Omental fat pad (tissue), 4 donors: ENCODE measurements at places on chromosomes 7 and 10.

DNA sequence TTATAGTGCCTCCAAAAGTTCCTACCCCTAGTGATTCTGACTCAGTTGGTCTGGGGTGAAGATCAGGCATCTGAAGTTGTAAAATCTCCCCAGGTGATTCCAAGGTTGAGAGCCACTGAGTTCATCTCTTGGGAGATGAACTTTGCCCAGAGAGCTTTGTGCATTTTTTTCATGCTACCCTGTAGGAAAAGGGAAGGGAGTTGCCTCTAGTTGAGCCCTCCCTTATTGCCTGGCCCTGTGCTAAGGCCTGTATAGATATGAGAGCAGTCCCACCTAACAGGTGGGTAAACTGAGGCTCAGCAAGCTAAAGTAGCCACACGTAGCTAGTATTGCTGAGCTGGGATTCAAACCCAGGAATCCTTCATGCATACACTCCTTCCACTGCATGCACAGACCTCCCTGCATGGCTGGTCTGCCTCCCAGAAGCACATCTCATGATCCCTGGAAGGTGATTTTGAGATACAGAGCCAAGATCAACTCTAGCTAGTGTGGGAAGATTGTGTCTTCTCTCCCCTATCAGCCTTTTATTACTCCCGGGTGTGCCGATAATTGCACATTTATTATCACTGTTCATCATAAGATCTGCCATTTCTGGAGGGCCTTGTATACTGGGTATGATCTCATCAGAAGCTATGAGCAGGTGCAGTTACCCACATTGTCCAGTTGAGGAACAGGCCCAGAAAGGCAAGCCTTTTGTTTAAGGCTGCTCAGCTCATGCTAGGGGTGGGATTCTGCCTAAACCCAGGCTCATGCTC, 47.0 kb downstream of the TBATA start:
- DNase-seq, result no peak

DNA sequence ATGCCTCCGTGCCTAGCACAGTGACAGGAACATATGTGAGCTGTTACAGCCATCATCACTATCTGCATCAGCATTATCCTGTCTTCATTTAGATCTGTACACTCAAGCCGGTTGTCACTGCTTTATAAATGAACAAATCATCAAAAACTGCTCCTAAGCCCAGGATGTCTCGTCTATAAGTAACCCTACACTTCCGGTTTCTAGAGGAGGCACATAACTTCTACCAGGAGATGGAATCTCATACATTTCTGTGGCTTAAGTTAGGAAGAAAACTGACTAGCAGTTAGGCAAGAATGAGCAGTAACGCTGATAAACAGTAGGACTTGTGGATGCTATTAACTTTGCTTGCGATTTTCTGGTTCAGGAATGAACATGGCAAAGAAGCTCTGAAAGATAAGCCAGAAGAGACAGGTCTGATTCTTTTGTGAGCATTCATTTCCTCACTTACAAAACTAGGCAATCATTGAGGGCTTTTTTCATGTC, 1199.2 kb downstream of the SORCS3 start:
- DNase-seq, result no peak

DNA sequence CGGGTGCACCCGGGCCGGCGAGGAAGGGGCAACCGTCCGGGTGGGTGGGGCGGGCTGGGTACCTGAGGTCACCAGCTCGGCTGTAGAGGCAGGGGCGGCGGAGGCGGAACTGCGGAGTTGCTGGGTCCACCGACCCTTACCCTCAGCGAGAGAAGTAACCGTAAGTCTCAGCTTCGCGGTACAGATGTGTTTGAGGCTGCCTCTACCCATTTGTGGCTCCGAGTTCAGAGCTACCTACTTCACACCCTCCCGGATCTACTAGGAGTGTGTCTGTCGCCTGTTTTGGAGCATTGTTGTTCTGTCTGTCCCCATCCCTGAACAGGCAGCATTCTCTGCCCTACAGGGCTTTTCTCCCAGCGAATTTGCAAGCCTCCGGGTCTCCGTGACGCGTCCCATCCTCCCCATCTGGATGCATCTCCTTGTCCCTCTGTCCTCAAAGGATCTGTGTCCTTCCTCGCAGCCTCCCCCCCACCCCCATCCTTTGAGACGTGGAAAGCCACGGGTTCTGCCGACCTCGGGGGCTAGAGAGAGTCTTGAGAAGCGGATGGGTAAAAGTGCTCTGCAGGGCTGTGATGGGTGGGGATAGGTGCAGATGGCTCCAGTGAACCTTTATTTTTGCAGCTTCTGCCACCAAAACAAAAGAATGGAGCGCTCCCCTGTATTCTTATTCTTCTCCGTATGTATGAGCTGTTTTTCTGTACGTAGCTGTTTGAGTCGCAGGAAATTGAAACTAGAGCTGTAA, 757 bp downstream of the ANKIB1 start:
- DNase-seq, result no peak

- DNase-seq, result no peak
These were observed 33.2 kb downstream of the UBN2 start for GRCh38 chr7:139264220-139264619.

GRCh38 chr7:128005117-128005516, 26.1 kb downstream of the LRRC4 start:
- no peak for DNase-seq

GRCh38 chr7:35571611-35572240, 123.2 kb downstream of the HERPUD2 start:
- no peak for DNase-seq

DNA sequence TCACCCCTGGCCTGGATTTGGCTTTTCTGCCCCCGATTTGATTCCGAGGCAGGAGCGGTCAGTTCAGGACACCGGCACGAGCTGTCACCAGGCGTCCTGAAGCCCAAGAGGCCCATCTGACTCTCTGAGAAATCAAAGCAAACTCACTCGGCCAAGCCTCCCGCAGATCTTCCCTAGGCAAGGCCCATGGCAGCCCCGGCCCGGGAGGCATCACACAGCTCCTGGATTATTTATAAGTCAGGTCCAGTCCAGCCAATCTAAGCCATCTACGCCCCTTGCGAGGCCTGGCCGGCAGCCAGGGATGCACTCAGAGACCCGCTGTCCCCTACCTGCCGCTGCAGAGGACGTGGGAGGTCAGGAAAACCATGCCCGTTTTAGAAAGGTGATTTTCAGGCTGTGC, 87.3 kb upstream of the DIP2C start:
- DNase-seq, result no peak

DNA sequence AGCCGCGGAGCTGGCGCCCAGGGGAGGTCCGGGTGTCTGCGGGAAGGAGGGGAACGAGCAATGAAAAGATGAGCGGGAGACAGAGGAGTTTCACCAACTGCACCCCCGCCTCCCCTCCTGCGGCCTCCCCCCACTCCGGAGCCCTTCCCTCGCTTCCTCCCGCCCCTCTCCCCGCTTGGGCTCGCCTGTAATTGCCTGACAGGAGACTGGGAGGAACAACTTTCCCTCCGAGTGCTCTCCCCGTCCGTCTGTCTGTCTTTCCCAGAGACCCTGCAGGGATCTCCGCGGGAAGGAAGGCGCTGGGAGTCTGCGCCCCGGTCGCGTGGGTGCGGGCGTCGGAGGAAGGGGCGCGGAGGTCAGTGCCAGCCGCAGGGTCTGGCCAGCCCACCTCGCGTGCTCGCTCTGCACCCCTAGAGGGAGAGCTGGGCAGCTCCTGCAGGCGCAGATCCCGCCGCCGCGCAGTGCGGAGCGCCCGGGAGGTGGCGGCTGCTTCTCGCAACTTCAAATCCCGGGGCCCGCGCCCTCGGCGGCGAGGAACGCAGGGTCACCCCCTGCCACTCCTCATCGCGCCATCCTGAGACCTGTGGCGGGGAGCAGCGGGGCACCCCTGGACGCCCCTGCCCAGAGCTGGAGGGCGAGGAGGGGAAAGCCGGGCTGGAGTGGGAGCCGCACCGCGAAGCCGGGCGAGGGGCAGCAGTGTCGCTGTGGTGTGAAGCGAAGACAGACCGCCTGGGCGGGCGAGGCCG, 511 bp upstream of the NRP1 start:
- DNase-seq, result no peak

DNA sequence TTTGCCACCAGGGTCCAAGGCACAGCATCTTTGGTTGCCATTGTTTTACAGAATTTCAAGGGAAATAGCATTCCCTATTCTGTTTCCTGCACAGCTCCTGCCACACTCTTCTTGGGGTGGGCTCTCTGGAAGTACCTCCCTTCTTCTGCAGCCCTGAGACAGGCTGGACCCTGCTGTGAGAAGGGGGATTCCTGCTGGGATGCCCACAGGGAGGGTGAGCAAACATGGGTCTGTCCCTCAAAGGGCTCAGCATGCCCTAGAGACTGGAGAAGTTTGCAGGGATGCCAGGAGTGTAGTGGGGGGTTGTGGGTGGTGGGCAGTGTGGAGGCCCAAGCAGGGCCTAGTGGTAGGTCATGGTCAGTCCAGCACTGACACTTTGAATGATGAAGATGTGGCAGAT, 222.2 kb upstream of the GPR26 start:
- no peak for DNase-seq

DNA sequence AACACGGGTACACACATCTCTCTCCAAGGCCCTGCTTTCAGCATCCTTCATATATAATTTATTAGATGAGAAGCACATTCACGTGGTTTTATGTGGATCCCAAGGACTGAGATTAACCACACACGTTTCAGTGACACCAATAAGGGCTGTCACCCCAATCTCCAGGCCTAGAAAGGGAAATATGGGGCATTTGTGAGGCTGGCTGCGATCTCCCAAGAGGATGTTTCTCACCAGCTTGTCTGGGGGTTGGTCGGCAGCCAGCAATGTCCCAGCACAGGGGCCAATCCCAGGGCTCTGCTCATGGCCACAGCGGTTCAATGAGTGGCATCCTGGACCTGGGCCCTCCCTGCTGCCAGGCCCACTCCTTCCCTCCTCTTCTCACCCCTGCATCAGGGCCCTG, 115.5 kb downstream of the ITIH5 start:
- no peak for DNase-seq

DNA sequence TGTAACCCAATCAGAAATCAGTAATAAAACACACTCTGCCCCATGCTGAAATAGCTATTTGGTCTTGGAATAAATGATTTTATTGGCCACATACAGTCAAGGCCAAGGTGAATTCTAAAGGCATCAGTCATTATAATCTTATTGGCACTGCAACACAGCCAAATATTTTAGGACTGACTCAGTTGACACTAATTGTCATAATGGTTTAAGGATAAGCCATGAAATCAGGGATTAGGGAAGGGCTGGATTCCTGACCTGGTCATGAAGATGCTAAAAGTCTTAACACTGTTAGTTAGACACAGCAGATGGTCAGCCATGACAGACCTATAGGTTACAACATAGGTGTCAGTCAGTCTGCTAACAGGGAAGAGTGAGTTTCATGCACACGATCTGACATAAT, 330.3 kb upstream of the NPSR1 start:
- no peak for DNase-seq

- no peak for DNase-seq
These were observed 15.0 kb downstream of the TCAF1 start for GRCh38 chr7:143886826-143887477.
